ENCODE measurements at places on chromosomes 12 and 14.
A peak's percentile ranks its signal among the peaks of the same experiment; 100 is the strongest.

- peak; percentile 56 for DNase-seq
Observed at GRCh38 chr14:51609955-51610283, 41.8 kb upstream of the FRMD6 start.

GRCh38 chr14:100294213-100294962, 11.9 kb downstream of the SLC25A29 start:
- DNase-seq = no peak

DNA sequence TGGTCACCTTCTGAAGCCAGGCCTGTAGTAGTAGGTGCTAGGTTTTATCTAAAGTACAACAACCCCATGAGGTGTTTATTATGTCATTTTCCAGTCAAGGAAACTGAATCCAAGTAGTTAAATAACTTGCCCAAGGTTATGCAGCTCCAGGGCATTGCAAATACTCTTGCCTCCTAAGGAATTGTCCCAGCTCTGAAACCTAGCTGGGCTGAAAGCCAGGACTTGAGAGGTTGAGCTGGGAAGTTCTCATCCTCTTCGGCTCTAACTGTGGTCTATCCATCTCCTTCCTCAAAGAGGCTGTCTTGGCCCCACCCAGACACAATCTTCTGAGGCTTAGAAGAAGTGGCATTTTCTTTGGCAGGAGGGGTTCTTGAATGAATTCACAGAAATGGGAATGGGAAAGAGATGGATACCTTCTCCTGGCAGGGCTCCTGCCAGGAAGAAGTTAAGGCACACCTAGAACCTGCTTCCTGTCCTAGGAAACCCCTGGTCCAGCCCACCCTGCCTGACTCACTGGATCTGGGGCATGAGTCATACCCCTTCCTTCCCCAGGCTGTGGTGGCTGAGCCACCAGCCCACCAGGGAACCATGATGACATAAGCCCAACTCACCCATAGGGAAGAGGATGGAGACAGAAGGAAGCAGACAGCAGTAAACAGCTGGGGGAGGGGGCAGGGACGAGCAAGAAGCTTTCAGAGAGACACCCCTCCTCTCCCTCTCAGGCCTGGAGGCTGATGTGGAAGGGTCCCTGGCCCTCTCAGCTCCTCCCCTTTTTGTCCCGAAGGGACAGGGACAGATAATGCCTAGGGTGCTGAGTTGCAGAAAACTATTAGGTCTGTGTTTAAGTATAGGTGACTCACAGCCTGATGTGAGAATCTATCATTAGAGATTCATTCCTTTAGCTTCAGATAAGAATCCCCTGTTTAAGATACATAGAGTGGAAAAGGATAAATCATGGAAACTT, 2.1 kb upstream of the PLEK2 start:
- peak; percentile 93 for DNase-seq

GRCh38 chr14:40727107-40727506, 879.6 kb upstream of the LRFN5 start:
- no peak for DNase-seq

DNA sequence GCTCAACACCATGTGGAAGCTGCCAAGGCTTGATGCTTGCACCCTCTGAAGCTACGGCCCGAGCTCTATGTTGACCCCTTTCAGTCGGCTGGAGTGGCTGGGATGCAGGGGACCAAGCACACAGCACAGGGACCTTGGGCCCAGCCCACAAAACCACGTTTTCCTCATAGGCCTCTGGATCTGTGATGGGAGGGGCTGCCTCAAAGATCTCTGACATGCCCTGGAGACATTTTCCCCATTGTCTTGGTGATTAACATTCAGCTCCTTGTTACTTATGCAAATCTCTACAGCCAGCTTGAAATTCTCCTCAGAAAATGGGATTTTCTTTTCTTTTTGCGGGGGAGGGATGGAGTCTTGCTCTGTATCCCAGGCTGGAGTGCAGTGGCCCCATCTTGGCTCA, 46.3 kb downstream of the MON2 start:
- no peak for DNase-seq
